AG04449 (cell line): ENCODE measurements at places on chromosomes 4 and X.

DNA sequence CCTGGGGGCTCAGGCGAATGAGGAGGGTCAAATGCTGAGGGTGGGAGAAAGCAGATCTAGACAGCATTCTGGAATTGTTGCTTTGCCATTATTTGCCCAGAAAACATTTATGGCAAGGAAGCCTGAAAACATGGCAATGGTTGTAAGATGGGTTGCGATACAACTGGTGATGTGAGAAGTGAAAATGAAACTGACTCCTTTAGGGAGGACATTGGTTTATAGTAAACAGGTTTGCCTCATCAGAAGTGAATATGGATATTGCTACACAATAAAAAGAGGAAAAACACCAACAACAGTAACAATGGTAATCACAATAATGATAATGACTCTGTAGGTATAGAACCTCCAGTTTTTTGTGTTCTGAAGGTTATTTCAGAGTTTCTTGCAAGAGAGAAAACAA is 107.0 kb upstream of the TBC1D9 start:
- no peak for DNase-seq

- DNase-seq = no peak
Measured at GRCh38 chr4:54014666-54015160, 49.7 kb downstream of the CHIC2 start.

DNA sequence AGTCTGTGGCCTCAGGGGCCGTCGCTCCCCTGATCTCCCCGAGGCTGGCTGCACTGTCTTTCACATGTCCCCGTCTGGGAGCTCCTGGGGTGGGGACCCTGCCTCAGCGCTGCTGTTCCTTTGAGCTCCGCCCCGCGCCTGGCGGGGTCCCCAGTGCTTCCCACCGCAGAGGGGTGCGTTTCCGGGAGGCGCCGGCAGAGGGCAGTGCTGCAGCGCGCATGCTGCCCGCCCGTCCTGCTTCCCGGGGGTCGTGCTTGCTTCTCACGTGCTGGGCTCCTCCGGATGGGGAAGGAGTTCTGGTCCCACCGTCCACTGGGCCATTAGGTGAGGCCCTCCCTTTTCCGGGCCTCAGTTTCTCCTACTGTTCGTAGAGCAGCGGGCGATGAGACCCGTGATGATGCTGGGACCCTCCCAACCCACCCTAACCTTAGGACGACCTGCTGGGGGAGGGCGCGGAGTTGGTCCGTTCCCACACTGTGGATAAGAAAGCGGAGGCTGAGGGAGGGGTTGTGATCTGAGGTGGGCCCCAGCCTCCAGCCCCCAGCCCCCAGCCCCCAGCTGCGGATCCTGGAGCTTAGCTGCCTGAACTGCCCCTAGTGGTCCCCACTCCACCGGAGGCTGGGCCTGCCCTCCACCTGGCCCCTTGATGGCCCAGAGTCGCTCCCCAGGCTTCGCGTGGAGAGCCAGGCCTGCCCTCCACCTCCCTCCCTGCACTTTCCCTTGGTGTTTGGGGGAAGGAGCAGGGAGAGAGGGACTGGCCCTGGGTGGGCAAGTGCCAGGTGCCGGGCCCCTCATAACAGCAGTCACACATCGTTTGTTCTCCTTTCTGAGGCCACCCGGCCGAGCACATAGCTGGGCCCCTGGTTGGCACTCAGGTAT is 15.3 kb downstream of the CPZ start:
- no peak for DNase-seq

GRCh38 chr4:44422912-44423311 is 25.7 kb downstream of the KCTD8 start:
- DNase-seq = no peak

GRCh38 chr4:47913861-47914219 is 543 bp downstream of the NFXL1 start:
- no peak for DNase-seq

- no peak for DNase-seq
Measured at GRCh38 chr4:94722748-94723147, 35.0 kb upstream of the BMPR1B start.

DNA sequence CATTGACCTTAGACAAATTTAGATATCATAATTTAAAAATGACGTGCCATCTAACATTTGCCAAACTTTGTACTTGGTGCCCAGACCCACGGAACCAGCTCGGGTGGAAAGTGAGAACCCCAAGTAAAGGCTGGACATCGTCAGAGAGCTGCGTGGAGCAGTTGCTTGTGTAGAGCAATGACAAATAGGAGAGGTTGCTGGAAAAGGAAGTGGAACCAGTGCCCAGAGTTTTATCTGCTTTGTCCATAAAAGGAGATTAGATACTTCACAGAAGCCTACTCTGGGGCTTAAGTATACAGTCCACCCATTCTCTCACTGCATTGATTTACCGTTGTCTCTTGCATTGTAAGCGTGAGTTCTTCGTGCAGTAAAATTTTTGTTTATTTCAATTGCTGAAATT is 5.4 kb upstream of the TBC1D1 start:
- no peak for DNase-seq
